Heart right ventricle (tissue), 16 donors: ENCODE measurements at places on chromosomes 7 and 10. TPM values are rescaled to one million over a fixed set of nuclear protein-coding genes. Genes with fewer than 3 reads are reported as not detected.

DNA sequence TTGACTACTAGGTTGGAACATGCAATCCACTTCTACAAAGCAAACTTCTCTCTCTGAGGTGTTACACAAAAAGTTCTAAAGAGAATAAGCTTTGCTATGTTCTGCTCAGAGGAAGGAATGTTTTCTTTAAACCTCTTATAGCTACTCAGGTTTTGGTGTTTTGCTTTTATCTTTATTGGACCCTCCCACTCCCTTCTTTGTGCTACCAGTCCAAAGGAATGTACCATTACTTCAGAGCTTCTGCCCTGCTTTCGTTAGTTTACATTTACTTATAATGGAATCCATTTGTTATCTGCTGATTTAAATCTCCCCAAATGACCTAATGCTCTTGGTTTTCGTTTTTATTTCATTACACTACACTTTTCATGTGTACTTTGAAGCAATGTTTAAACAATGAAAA lies 154.9 kb downstream of the ATE1 start:
- H3K4me1 ChIP-seq: no peaks in the 10 kb centered on the region
- DNase-seq: no peak
- H3K36me3 ChIP-seq: no peaks in the 10 kb centered on the region
- no peak overlapping the region for H3K27ac ChIP-seq
- no peak overlapping the region for H3K4me3 ChIP-seq
- no peaks in the 10 kb centered on the region for H3K27me3 ChIP-seq

GRCh38 chr10:31477584-31477983 lies 158.6 kb downstream of the ZEB1 start:
- no peaks in the 10 kb centered on the region for H3K4me1 ChIP-seq
- H3K4me3 ChIP-seq: no peak overlapping the region
- DNase-seq: no peak
- H3K27ac ChIP-seq: no peak overlapping the region
- H3K36me3 ChIP-seq: no peaks in the 10 kb centered on the region

PLPP4 gene
- not detected for total RNA-seq

GRCh38 chr10:24969841-24970281 lies 17.5 kb upstream of the PRTFDC1 start:
- no peaks in the 10 kb centered on the region for H3K36me3 ChIP-seq
- peak; percentile 26 for DNase-seq

- no peak overlapping the region for H3K4me3 ChIP-seq
- peaks cover 50% of the 10 kb centered on the region for H3K4me1 ChIP-seq
- no peak for DNase-seq
- no peaks in the 10 kb centered on the region for H3K27me3 ChIP-seq
Observed at GRCh38 chr7:31917256-31917655, 153.0 kb downstream of the PDE1C start.

- H3K4me1 ChIP-seq: peaks cover 16% of the 10 kb centered on the region
- no peak overlapping the region for H3K4me3 ChIP-seq
- H3K27ac ChIP-seq: peak overlapping the region; percentile 68
- DNase-seq: no peak
- H3K36me3 ChIP-seq: no peaks in the 10 kb centered on the region
Observed at GRCh38 chr7:135745703-135746312, 2.8 kb downstream of the FAM180A start.

DNA sequence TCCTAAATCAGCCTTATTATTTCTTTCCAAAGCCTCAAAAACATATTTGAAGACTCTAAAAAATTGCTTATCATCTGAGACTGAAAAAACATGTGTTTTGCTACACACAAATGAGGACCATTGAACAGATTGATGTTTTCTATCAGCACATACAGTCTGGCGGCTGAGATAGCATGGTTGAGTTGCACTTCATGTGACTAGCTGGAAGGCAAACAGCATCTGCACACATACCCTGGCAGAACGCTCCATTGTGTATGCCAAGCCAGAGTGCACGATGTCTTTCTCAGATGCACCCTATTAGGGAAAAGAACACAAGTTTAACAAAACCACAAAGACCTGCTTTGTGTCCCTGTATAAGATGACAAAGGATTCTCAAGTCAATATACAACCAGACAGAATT lies 33.0 kb downstream of the FAM25A start:
- no peaks in the 10 kb centered on the region for H3K27me3 ChIP-seq
- H3K4me1 ChIP-seq: peaks cover 22% of the 10 kb centered on the region
- no peaks in the 10 kb centered on the region for H3K36me3 ChIP-seq
- no peak overlapping the region for H3K4me3 ChIP-seq

- DNase-seq: no peak
- H3K27ac ChIP-seq: no peak overlapping the region
- H3K4me3 ChIP-seq: no peak overlapping the region
- H3K36me3 ChIP-seq: no peaks in the 10 kb centered on the region
- no peaks in the 10 kb centered on the region for H3K27me3 ChIP-seq
- no peaks in the 10 kb centered on the region for H3K4me1 ChIP-seq
Observed at GRCh38 chr7:95316588-95316987, 7.7 kb downstream of the PON1 start.

PDE6C gene
- not detected for total RNA-seq

DNA sequence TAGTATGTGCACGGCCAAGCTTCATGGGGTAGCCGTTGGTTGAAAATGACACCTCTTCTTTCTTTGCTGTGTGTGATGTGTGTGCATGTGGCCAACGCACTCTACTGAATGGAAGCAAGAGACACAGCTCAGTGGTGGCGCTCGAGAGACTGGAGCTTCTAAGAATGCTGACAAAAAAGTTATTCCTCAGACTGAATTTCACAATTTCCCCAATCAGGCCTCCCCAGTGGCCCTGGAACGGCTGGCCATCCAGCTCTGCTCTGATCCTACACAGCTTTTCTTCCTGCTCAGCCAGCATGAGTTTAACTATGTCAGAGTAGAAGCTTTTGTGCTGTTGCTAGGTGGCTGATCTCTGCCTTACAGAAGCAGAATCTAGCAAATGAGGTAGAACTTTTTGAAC lies 186.7 kb upstream of the PLXDC2 start:
- H3K27ac ChIP-seq: no peak overlapping the region
- no peaks in the 10 kb centered on the region for H3K36me3 ChIP-seq
- H3K4me3 ChIP-seq: no peak overlapping the region
- H3K4me1 ChIP-seq: no peaks in the 10 kb centered on the region
- DNase-seq: peak; percentile 70
- no peaks in the 10 kb centered on the region for H3K27me3 ChIP-seq

LHPP gene
- total RNA-seq: 12.2 TPM

PPP1R17 gene
- total RNA-seq: not detected

DNA sequence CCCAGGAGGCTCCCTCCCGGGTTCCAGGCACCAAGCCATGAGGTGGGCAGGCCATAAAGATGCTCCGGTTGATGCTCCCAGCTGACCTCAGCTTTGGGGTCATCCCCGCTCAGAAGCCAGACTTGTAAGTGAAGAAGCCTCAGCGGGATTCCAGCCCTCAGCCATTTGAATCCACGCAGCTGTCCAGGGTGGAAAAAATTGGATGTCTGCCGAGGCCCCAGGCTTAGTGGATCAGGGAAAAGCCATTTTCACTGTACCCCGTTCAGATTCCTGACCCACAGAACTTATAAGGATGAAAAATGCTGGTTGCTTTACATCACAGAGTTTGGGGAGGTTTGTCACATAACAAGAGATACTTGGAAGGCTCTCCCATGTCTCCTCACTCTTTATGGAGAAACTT lies 49.2 kb upstream of the CPN1 start:
- no peaks in the 10 kb centered on the region for H3K36me3 ChIP-seq
- no peak overlapping the region for H3K4me3 ChIP-seq
- H3K4me1 ChIP-seq: no peaks in the 10 kb centered on the region
- H3K27ac ChIP-seq: no peak overlapping the region
- DNase-seq: no peak
- no peaks in the 10 kb centered on the region for H3K27me3 ChIP-seq

DNA sequence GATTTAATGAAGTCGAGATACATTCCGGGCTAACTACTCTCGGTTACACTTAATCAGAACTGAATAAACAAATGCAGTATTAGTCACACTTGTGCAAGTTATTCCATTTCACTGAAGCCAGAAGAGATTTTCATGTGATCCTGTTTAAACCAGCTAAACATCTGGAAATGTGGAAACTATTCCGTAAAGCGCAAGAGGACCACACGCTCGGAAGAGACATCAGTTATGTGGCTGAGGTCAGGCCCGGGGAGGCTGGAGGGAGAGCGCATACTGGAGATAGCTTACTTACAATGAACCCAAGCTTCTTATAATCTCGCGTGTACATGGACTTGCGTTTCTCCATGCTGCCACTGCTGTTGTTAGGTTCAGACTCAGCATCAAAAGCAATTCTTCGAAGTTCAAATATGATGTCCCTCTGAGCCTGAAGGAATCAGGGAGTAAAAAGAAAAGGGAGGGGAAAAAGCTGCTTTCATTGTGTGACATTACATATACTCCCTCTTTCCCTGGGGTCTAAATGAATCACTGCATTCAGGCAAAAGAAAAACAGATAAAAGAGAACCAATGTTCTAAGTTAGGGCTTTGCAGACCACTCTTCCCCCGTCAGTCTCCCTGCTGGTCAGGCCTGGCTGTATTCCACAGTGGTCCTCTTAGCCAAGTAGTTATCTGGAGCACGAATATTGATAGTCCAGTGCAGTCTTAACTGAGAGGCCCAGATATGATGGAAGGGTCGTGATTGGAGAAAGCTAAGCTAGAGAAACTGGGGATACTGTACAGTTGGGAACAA lies 237.4 kb downstream of the ELMO1 start:
- peak overlapping the region; percentile 54 for H3K27ac ChIP-seq
- no peaks in the 10 kb centered on the region for H3K27me3 ChIP-seq
- peak; percentile 55 for DNase-seq

DNA sequence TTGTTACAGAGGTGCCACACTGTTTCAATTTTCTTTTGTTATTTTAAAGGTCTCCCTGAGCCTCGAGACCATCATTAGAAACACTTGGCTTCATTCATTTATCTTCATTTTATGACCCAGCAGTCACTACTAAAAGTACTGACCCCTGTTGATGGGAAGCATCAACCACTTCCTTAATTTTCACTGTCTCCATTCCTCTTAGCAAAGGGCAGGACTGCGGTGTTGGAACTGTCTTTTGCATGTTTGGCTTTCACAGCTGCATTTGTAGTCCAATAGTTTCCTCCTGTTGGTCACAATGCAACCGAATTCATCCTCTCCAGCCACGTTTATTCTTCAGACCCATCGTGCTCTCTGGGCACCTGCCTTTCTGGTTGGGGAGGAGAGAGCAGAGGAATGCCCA lies 46.7 kb upstream of the PDZD8 start:
- no peak for DNase-seq
- no peaks in the 10 kb centered on the region for H3K4me1 ChIP-seq
- H3K36me3 ChIP-seq: no peaks in the 10 kb centered on the region
- no peak overlapping the region for H3K4me3 ChIP-seq

- DNase-seq: no peak
- H3K4me1 ChIP-seq: peaks cover 51% of the 10 kb centered on the region
- no peak overlapping the region for H3K4me3 ChIP-seq
- H3K27me3 ChIP-seq: no peaks in the 10 kb centered on the region
- peak overlapping the region; percentile 68 for H3K27ac ChIP-seq
- peaks cover 8% of the 10 kb centered on the region for H3K36me3 ChIP-seq
Observed at GRCh38 chr10:119443970-119444660, 98.4 kb downstream of the RGS10 start.

GRCh38 chr10:64385355-64385754 lies 864.2 kb downstream of the REEP3 start:
- no peaks in the 10 kb centered on the region for H3K4me1 ChIP-seq
- no peak overlapping the region for H3K4me3 ChIP-seq
- no peaks in the 10 kb centered on the region for H3K27me3 ChIP-seq

- no peak for DNase-seq
- no peaks in the 10 kb centered on the region for H3K36me3 ChIP-seq
- peak overlapping the region; percentile 22 for H3K4me3 ChIP-seq
- no peaks in the 10 kb centered on the region for H3K27me3 ChIP-seq
- H3K27ac ChIP-seq: no peak overlapping the region
Observed at GRCh38 chr10:14024329-14025202, 306.2 kb downstream of the FRMD4A start.

- no peaks in the 10 kb centered on the region for H3K36me3 ChIP-seq
- peak overlapping the region; percentile 33 for H3K4me3 ChIP-seq
- DNase-seq: peak; percentile 52
- peak overlapping the region; percentile 44 for H3K27ac ChIP-seq
- H3K27me3 ChIP-seq: no peaks in the 10 kb centered on the region
- peaks cover 5% of the 10 kb centered on the region for H3K4me1 ChIP-seq
Observed at GRCh38 chr7:711093-711921, 15.2 kb upstream of the DNAAF5 start.

GRCh38 chr7:156560075-156560474 lies 80.5 kb upstream of the RNF32 start:
- no peak overlapping the region for H3K4me3 ChIP-seq
- DNase-seq: no peak
- H3K36me3 ChIP-seq: no peaks in the 10 kb centered on the region
- no peaks in the 10 kb centered on the region for H3K4me1 ChIP-seq
- H3K27me3 ChIP-seq: no peaks in the 10 kb centered on the region
- H3K27ac ChIP-seq: no peak overlapping the region

DNA sequence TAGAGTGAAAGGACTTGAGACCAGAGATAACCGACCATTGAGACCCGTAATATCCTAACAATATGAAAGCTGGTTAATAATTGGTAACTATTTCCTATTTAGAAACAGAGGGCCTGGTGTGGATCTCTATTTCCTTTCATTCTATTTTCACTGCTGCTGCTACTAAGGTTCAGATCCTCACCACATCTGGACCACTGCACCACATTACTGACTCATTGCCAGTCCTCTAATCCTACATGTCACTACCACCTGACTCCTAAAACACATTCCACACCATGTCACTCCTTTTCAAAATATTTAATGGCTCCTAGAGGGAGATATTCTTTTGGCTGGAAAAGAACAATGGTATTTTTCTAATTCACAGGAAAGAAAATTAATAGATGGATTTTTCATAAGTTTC lies 6.4 kb downstream of the USP54 start:
- H3K4me3 ChIP-seq: no peak overlapping the region
- no peak for DNase-seq
- H3K4me1 ChIP-seq: peaks cover 44% of the 10 kb centered on the region

GRCh38 chr10:2851566-2851965 lies 215.8 kb upstream of the PFKP start:
- peaks cover 7% of the 10 kb centered on the region for H3K27me3 ChIP-seq
- no peak overlapping the region for H3K27ac ChIP-seq
- no peak overlapping the region for H3K4me3 ChIP-seq
- H3K36me3 ChIP-seq: no peaks in the 10 kb centered on the region
- no peaks in the 10 kb centered on the region for H3K4me1 ChIP-seq

DNA sequence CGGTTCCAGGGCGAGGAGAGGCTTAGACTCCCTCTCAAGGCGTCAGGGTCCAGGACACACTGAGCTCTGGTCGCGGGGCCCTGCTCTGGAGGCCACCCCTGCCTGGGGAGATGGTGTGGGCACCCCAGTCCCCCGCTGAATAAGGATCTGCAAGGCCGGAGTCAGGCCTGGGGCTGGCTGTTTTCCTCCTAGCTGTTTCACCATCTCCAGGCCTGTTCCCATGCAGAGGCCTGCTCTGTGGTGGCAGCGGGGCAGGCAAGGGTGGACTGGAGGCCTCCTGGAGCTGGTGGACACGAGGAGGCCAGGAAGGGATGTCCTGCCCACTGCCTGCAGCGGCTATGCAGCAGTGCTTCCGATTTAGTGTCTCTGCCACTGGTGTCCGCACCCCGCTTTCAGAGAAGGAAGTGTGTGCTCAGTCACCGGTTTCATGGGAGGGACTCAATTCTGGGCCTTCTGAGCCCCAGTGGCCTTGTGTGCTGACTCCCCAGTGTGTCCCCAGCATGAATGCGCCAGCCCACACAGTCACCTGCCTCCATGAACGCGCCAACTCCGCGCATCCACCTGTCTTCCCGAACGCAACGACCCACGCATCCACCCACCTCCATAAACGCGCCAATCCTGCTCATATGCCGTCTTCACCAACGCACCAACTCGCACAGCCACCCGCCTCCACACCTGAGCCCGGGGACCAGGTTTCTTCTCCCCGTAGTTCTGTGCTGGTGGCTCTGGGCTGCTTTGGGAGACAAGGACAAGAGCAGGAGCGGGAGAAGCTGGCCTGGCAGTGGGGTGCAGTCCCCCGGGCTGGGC lies 14.5 kb upstream of the GPR146 start:
- H3K4me1 ChIP-seq: peaks cover 23% of the 10 kb centered on the region
- H3K27me3 ChIP-seq: no peaks in the 10 kb centered on the region
- no peaks in the 10 kb centered on the region for H3K36me3 ChIP-seq
- H3K4me3 ChIP-seq: no peak overlapping the region
